ENCODE measurements at places on chromosomes 3 and 15.

GRCh38 chr3:139113993-139114375 is 69.3 kb upstream of the PRR23C start:
- no peak for DNase-seq

DNA sequence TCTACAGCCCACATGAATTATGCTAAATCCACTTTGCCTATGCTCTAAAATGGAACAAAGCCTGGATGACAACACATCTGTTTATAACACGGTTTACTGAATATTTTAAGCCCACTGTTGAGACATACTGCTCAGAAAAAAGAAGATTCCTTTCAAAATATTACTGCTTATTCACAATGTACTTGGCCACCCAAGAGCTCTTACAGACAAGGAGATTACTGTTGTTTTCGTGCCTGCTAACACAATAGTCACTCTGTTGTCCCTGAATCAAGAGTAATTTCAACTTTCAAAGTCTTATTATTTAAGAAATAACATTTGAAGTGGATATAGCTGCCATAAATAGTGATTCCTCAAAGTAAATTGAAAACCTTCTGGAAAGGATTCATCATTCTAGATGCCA is 70.9 kb downstream of the ANKRD28 start:
- DNase-seq = no peak

DNA sequence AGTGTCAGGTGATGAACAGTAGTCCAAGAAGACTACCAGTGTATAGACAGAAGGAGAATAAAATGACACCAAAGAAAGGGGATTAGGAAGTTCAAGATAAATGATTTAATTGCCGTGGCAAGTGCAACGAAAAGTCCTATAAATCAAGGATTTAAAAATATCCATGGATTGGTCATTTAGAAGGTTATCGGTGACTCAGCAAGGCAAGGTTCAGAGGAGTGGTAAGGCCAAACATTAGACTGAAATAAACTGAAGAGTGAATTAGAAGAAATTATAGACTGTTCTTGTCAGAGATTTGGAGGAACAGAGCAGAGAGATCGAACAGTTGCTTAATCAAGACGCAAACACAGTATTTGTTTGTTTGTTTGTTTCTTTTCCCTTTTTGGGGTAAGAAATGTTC is 211.9 kb upstream of the KCNMB2 start:
- DNase-seq = no peak

DNA sequence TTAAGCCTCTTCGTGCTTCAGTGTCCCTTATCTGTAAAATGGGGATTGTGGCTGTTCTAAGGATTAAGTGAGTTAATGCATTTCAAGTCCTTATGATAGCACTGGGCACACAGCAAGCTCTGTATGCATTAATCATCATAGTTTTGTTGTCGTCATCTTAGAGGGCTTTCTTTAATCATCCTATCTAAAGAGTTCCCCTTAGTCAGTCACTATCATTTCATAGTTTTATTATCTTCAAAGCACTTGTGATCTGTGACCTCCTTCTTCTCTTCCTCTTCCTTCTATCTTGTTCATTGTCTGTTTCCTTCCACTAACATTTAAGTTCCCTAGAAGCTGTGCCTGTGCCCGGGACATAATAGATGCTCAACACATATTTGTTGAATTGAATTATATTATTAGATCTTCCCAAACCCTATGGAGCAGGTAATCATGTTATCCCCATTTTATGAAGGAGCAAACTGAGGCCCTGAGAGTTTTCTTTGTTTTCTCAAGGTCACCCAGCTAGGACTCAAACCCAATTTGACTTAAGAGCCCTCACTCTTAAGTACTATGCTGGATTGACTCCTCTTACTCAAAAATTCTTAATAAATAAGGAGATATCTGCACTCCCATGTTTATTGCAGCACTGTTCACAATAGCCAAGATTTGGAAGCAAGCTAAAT is 24.1 kb downstream of the DUOX2 start:
- DNase-seq = no peak

Measured in GM19239 (cell line).